ENCODE measurements at places on chromosomes 1 and 21.

DNA sequence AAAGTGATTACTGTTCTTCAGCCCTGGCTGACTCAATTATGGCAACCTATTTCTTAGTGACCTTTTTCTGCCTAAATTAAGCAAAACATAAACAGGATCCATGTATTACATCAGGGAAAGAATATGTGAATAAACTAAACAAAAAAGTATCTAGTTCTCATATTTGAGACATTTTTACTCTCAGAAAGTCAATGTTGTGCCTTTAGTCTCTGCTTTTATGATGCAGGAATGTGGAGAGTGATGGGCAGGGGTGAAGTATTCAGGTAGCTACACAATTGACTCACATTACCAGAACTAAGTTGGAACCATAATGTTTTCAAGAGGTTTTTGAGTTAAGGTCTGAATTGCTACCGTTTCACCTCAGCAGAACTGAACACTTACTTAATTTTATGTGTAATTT lies 462.7 kb upstream of the CXADR start:
- DNase-seq: peak; percentile 10

- no peak for DNase-seq
These were observed 31.8 kb downstream of the ZNF644 start for GRCh38 chr1:90989990-90990389.

DNA sequence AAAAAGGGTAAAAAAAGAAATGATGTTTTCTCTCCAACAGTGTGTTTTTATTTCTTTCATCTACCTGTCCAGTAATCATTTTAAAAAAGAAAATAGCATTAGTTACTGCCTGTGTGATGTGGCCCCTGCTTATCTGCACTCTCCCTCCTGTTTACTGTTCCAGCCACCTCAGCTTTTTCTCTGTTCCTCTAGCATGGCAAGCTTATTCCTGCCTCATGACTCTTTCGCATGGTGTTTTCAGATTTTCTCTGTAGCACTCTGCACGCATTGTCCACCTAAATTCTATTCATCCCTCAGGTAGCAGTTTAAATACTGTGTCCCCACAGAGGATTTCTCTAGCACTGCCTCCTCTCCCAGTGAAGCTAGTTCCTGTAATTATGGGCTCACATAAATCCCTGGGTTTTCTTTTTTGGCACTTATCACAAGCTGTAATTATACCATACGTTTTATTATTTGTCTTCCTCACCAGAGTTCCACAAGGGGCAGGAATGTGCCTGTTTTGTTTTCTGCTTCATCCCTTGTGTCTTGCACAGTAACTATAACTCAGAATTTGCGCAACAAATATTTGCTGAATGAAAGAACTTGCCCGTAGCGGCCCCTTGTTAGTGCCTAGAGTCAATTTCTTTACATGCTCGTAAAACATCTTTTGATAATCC lies 51.4 kb upstream of the LRIG2 start:
- no peak for DNase-seq

- DNase-seq: no peak
These were observed 1079.8 kb downstream of the ADGRL2 start for GRCh38 chr1:82880506-82880905.

DNA sequence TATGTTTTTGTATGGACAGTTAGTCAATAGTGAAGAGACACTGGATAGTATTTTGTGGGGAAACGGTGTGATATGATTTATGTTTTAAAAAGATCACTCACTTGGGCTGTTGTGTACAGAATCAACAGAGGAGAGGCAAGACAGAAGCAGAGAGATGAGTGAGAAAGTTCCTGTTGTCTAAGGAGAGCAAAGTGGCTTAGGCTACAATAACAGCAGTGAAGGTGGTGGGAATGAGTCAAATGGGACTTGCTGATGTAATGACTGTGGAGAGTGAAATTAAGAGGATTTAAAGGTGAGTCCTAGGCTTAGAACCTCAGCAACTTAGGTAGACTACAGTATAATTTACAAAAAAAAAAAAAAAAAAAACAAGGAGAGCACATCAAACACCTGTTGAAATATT lies 169.2 kb upstream of the HP1BP3 start:
- no peak for DNase-seq
